ENCODE measurements at places on chromosomes 12 and 14.

DNA sequence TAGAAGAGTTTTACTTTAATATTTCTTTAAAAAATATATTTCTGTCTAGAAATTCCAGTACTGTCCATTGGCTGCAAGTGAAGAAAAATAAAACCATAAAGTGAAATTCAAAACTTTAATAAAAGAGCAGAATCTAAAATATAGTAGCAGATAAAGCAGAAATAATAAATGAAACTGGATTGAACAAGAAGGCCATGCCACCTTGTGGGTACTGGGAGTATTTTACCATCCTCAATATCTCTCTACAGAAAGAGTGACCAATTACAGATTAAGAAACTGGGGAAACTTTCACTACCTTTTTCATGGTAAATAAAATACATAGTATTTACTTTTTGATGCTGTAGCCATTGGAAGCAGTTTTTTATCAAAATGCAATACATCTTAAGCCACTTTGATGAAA lies 220.5 kb downstream of the BCAT1 start:
- DNase-seq: no peak

- no peak for DNase-seq
Observed at GRCh38 chr14:103480595-103480994, 42.0 kb downstream of the CKB start.

- no peak for DNase-seq
Observed at GRCh38 chr12:124336742-124337520, 42.0 kb downstream of the RFLNA start.

DNA sequence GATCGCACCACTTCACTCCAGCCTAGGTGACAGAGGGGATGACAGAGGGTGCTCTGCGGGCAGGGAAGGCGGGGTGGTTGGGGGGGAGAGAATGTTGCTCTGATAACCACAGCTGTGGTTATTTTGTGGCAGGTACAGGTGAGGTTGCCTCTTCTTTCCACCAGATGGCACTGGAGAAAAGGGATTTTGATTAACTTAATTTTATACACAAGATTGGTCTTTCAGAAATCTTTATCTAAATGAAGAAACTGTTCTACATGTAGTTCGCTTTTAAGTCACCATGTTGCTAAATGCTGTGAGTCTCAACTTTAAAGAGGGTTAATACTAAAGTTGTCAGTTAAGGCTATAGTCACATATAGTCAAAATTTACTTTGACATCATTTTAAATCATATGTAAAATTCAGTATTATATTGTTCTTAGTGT lies 25.7 kb downstream of the FGF23 start:
- peak; percentile 14 for DNase-seq

GRCh38 chr12:9334041-9334692 lies 126.0 kb upstream of the PZP start:
- no peak for DNase-seq
